ENCODE measurements at places on chromosomes 13 and 19.

GRCh38 chr19:10122045-10122444 lies 2.3 kb upstream of the EIF3G start:
- DNase-seq = no peak

GRCh38 chr19:38676023-38676877 lies 28.8 kb downstream of the ACTN4 start:
- no peak for DNase-seq

- DNase-seq = no peak
Measured at GRCh38 chr19:2550431-2551171, 74.7 kb downstream of the GADD45B start.

GRCh38 chr13:86946734-86947133 lies 724.4 kb upstream of the SLITRK5 start:
- DNase-seq = no peak

GRCh38 chr13:65188721-65189120 lies 2041.4 kb downstream of the PCDH9 start:
- no peak for DNase-seq

DNA sequence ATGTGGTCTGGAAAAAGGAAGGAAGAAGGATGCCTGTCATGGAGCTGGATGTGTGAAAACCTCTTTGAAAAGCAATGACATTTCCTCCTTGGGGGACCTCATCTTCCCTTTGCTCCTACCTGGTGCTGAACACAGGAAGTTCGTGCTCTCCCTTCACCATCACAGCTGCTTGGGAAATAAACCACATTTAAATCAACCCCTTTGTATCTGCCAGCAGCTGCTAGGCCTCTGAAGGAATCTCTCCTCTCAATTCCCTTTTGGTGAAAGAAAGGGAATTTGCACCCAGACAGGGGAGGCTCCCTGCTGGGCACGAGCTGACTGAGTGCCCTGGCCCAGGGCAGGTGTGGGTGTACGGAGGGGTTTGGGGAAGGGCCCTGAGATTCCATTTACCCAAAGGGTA lies 437.7 kb downstream of the TSHZ3 start:
- DNase-seq = no peak

- DNase-seq = peak; percentile 21
Measured at GRCh38 chr13:113848431-113849260, 15.2 kb downstream of the GAS6 start.

- no peak for DNase-seq
Measured at GRCh38 chr13:60679131-60679530, 282.1 kb downstream of the TDRD3 start.

DNA sequence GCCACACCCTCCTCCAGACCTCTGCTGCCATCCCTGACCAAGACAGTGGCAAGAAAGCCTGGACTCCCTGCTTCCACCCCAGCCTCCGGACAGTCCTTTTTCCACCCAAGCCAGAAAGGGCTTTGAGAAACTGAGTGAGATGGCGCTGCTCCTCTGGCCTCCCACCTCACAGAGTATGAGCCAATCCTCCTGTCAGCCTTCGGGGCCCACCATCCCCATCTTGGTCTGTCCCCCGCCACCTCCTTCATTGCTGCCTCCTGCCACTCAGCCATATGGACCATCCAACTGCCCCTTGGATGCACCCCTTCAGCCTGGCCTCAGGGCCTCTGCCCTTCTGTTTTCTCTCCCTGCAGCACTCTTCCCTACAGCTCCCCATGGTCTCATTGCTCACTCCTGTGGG lies 125.7 kb downstream of the CRYL1 start:
- DNase-seq = no peak

- DNase-seq = no peak
Measured at GRCh38 chr19:57689750-57690149, 8.0 kb downstream of the ZNF551 start.

- DNase-seq = no peak
Measured at GRCh38 chr19:29855741-29856500, 44.1 kb downstream of the CCNE1 start.

GRCh38 chr19:7483720-7484201 lies 5.1 kb downstream of the PEX11G start:
- DNase-seq = no peak

DNA sequence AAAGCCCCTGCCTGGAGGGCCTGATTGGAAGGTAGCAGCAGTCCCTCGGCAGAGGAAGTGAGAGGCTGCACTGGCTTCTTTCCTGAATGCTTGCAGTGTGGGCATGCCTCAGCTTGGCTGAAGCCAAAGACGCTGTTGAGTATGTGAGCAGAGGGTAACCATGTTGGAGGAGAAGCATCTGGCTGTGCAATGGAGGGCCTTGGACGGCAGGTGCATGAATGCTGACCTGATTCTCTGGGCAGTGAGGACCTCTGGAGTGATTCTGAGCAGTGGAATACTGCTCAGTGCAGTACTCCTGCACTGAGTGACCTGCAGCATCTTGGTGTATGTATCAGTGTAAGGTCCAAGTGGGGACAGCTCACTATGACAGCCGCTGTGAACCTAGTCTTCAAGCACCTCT lies 46.9 kb downstream of the SOX1 start:
- DNase-seq = no peak

DNA sequence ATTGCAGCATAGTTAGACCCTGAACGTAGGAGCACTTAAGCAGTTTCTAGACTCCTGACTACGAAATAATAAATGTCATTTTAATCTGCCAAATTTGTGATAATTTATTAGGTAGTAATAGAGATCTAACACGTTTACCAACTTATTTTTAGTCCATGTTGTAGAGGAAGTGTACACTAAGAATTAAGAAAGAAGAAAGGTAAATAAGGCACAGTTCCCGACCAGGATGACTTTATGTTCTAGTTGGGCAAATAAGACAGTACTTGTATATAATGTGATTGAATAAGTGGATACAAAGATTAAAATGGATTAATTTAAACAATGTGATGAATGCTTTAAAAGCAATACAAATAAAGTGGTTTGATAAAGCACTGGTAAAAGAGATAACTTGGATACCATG lies 1306.2 kb upstream of the PCDH20 start:
- no peak for DNase-seq

DNA sequence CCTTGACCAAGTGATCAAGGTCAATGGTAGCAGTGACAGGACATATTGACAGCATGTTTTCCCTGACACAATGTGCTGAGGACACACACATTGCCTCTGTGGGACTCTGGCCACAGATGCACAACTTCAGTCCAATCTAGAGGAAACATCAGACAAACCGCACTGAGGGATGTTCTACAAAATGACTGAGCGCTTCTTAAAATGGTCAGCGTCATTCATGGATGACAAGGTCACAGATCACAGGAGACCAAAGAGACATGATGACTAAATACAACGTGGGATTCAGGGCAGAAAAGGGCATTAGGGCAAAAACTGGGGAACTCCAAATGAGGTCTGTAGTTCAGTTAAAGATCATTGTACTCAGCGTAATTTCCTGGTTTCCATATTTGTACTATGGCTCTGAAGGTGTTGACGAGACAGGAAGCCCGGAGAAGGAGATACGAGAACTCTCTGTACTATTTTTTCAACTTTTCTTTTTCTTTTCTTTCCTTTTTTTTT lies 20.6 kb downstream of the PBX4 start:
- no peak for DNase-seq

DNA sequence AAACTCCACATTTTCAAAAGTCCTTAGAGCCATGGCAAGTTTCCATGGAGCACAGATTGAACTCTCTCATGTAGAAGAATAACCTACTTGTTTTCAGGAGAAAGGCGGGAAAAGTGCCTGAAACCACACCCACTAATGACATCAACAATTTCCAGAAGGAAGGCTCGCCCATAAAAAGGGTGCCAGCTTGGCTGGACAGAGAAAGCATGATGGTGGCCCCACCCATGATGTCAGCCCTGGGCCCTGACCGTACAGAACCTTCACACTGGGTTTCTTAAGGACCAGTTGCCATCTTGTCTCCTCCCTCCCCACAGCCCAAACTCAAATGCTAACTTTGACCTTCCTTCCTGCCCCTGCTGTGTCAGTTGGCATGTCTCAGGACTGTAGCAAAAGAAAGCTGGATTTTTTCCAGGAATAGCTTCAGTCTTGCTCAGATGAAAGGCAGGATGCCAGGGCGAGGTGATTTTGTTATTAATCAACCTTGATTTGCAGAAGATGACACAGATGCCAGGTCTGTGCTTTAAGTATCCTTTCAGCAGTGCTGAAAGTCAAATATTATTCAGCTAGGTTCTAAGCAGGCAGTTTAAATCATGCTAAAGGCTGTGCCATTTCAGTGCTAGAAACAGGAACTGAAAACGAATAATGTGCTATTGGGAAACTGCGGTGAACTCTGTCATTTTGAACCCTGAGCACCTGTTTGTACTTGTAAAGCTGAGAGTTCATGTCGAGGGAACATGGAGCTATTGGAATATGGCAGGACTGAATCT lies 89.5 kb upstream of the RFC3 start:
- no peak for DNase-seq

DNA sequence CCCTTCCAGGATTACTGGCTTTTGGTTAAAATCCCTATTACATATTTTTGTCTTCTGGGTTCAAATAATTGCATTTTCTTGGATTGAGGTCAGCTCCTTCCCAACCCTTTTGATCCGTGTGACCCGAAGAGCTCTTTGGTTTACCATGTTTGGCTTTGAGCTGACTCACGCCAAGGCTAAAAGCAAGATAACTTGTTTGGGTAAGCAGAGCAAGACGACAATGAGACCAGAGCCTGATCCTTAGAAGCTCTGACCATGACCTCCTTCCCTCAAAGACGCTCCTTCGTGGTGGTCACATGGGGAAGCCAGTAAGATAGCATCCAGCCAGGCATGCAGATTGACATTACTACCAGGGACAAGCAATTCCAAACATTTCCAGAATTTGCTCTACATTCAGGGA lies 153.8 kb downstream of the DCT start:
- DNase-seq = no peak

- no peak for DNase-seq
Measured at GRCh38 chr13:111584101-111584672, 263.7 kb downstream of the TEX29 start.

- no peak for DNase-seq
Measured at GRCh38 chr19:35756377-35757230, at the start of gene HSPB6. HSPB6 (minus strand) TSS chr19:35757029; CDS start chr19:35757008, 21 bp downstream.

- no peak for DNase-seq
Measured at GRCh38 chr13:106310291-106310865, 225.1 kb downstream of the EFNB2 start.

- DNase-seq = no peak
Measured at GRCh38 chr19:13428352-13428751, 77.9 kb downstream of the CACNA1A start.

- DNase-seq = no peak
Measured at GRCh38 chr13:23696610-23697009, 126.4 kb downstream of the TNFRSF19 start.

- DNase-seq = no peak
Measured at GRCh38 chr19:3178377-3178972, at the start of gene S1PR4. S1PR4 (plus strand) TSS chr19:3178769; CDS start chr19:3178793, 24 bp downstream.

- DNase-seq = peak; percentile 68
Measured at GRCh38 chr19:24033301-24033962, 53.6 kb upstream of the ZNF254 start.

DNA sequence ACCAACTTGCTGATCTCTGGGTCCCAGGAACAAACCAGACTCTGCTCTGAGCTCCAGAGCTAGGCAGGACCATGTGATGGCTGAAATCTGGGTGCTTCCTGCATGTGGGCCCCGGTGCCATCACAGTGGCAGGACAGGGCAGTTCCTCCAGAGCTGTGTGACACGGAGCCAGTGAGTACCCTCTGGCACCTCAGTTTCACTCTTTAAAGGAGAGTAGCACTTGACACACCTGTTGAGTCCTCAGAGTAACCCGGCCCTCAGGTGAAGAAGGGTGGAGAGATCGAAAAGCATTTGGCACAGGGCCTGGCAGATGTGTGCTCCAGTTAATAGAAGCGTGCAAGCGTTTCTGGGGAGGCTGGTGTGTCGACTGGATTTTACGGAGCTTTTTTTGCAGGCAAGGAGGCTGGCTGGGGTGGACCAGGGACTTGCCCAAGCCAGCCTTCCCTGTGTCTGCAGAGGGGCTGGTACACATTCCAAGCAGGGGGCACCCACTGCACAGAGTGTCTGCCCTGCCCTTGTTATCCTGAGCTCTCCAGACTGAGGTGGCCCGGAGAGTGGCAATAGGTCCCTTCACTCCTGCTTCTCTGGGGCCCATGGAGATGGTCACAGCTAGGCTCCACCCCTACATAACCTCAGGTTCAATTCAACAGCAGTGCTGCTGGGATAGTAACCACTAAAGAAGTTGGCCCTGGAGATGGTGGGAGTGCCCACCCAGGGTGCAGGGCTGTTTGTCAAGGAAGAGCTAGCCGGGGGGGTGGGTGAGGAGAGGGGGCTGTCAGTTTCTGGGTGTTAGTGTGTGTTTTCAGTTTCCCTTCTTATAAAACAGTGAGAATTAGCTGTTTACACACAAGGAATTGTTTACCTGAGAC lies 8.3 kb downstream of the RPS19 start:
- DNase-seq = no peak

- DNase-seq = no peak
Measured at GRCh38 chr13:113656003-113656588, 1.9 kb downstream of the ATP4B start.

DNA sequence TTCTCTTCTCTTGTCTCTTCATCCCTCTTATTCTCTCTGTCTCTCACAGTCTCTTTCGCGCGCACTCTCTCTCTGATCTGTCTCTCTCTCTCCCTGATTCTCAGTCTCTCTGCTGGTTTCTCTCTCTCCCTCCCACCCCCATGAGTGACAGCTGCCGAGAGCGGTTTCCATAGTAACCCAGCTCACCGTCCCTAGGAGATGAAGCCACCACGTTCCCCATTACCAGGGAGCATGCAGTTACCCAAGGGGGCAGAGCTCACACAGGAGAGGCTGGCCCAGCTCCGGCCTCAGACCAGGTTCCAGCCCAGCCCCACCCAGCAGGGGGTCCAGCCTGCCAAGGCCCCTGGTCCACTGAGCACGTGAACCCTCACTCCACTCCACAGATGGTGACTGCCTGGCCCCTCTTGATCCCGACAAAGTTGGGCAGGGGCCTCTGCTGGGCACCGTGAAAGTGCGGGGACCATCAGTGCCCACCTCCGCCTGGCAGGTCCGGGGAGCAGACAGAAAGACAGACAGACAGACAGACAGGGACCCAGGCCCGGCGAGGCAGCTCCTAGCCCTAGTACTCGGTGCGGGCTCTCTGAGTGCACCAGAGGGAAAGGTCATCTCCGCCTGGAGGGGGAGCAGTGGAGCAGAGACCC lies 50.6 kb downstream of the CELF5 start:
- DNase-seq = no peak

- no peak for DNase-seq
Measured at GRCh38 chr13:31495336-31495735, 244.0 kb upstream of the RXFP2 start.

DNA sequence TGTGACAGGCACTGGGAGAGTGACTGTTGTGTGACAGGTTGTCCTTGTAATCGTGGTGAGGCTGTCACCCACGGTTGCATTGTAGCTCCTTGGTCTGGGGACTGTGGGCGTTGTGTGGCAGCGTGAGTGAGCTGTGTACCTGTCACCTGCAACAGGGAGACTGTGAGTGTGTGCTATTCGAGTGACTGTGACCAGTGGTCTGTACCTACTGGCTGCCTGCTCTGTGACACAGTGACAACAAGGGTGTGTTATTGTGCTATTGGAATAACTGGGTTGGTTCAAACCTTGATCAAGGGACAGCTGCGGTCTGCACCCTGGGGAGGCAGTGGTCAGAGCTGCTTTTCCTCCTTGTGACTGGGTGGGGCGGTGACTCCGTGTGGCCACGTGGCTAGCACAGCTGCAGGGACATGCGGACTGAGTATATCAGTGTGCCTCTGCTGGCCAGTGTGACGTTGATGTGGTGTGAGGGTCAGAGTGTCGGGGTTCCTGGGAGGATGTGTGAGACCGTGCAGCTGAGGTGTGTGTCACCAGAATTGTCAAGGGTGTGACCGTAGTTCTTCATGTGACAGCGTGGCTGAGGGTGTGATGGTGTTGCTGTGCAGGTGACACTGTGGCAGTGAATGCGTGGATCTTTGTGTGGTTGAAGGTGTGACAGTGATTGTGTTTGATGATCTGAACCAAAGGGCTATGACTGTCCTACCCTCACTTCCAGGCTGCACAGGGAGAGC lies 10.1 kb upstream of the NFIX start:
- no peak for DNase-seq

All from omental fat pad (tissue), 4 donors.